Mesenchymal stem cell (in vitro differentiated cells and primary cell): ENCODE measurements at places on chromosomes 1 and 21.

DNA sequence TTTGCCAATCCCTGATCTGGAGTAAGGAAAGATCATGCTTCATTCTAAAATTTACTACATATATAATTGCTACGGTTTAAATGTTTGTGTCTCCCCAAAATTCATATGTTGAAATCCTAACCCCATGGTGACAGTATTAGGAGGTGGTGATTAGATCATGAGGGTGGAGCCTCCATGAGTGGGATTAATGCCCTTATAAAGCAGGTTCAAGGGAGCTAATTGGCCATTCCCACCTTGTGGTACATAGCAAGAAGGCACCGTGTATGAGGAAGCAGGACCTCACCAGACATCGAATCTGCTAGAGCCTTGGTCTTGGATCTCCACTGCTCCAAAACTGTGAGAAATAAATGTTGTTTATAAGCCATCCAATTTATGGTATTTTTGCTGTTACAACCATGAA lies 55.5 kb downstream of the GADD45A start:
- no peak for DNase-seq
- peaks cover 12% of the 10 kb centered on the region for H3K4me1 ChIP-seq
- no peak overlapping the region for H3K4me3 ChIP-seq

DNA sequence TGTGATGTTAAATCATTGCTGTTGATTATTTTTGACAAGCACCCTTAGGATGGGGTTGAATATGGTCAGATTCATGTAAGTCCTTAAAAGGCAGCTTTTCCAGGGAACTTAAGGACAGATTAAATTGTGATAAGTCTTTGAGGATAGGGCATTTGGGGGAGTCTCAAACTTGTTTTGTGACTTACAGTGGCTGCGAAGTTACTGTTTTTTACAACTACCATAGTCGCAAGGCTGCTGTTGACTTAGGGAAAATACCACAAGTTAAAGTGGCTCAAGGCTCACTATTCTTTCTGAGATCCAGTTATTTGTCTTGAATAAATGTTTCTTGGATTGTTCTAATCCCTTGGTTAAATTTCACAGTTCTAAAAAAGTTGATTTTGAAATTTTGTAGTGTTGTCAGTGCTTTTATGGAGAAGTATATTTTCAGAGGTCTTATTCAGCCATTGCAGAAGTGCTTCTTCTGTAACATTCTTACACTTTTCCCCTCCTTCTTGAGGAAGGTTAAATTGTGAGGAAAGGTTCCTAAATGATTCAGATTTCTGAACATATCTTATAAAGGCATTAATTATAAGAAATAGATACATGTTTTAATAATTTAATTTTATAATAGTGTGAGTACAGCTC lies 47.0 kb upstream of the MPC2 start:
- no peak overlapping the region for H3K27ac ChIP-seq
- no peak overlapping the region for H3K4me3 ChIP-seq
- no peak for DNase-seq

DNA sequence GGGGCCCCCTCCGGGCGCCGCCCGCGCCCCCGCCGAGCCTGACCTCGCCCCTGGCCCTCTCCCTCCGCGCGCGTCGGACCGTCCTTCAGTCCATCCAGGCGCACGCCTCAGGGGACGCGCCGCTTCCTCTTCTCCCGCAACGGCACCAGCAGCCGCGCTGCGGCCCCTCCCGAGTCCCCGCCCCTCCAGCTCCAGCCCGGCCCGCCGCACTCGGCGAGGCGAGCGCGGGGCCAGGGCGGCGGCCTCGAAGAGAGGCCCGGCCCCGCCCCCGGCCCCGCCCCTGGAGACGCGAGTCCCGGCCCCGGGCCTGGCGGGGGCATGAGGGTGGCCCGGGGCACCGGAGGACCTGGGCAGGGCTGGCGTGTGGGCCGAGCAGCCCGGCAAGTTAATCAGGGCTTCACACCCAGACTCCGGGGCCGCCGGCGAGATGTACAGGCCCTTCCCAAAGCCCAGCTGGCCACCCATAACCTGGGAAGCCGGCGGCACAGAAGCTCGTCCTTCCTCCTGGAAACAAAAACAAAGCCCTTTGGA lies at the start of gene IGSF3:
Gene IGSF3, minus strand, starts transcription at position 159 of the 531 bp plus-strand sequence. CDS start 1,407 bp downstream, outside the sequence.
- DNase-seq: peak; percentile 35
- peaks cover 7% of the 10 kb centered on the region for H3K4me1 ChIP-seq
- H3K27me3 ChIP-seq: peaks cover 28% of the 10 kb centered on the region

GRCh38 chr1:207004931-207005830 lies 27.4 kb downstream of the C1orf116 start:
- no peak overlapping the region for H3K27ac ChIP-seq
- peak; percentile 75 for DNase-seq
- peaks cover 10% of the 10 kb centered on the region for H3K4me1 ChIP-seq
- H3K36me3 ChIP-seq: no peaks in the 10 kb centered on the region
- H3K4me3 ChIP-seq: no peak overlapping the region

GRCh38 chr1:93005252-93005598 lies 44.0 kb upstream of the DIPK1A start:
- H3K4me3 ChIP-seq: no peak overlapping the region
- H3K27ac ChIP-seq: no peak overlapping the region
- H3K27me3 ChIP-seq: peaks cover 17% of the 10 kb centered on the region
- H3K36me3 ChIP-seq: no peaks in the 10 kb centered on the region

GRCh38 chr1:197067457-197067818 lies 378 bp upstream of the F13B start:
- H3K36me3 ChIP-seq: no peaks in the 10 kb centered on the region
- no peaks in the 10 kb centered on the region for H3K4me1 ChIP-seq
- no peak overlapping the region for H3K4me3 ChIP-seq
- H3K27me3 ChIP-seq: no peaks in the 10 kb centered on the region
- H3K27ac ChIP-seq: no peak overlapping the region

GRCh38 chr1:158101927-158102326 lies 78.8 kb upstream of the CD1D start:
- DNase-seq: peak; percentile 41
- H3K36me3 ChIP-seq: peaks cover 12% of the 10 kb centered on the region
- peaks cover 33% of the 10 kb centered on the region for H3K4me1 ChIP-seq
- no peak overlapping the region for H3K4me3 ChIP-seq

GRCh38 chr1:238241607-238242006 lies 350.9 kb upstream of the ZP4 start:
- no peak for DNase-seq
- no peaks in the 10 kb centered on the region for H3K4me1 ChIP-seq
- H3K27me3 ChIP-seq: no peaks in the 10 kb centered on the region
- H3K36me3 ChIP-seq: no peaks in the 10 kb centered on the region
- H3K27ac ChIP-seq: no peak overlapping the region

- peak; percentile 70 for DNase-seq
- peaks cover 34% of the 10 kb centered on the region for H3K36me3 ChIP-seq
- no peak overlapping the region for H3K27ac ChIP-seq
- no peaks in the 10 kb centered on the region for H3K27me3 ChIP-seq
- H3K4me1 ChIP-seq: peaks cover 21% of the 10 kb centered on the region
These were observed 10.8 kb downstream of the MINDY1 start for GRCh38 chr1:150995896-150996295.

DNA sequence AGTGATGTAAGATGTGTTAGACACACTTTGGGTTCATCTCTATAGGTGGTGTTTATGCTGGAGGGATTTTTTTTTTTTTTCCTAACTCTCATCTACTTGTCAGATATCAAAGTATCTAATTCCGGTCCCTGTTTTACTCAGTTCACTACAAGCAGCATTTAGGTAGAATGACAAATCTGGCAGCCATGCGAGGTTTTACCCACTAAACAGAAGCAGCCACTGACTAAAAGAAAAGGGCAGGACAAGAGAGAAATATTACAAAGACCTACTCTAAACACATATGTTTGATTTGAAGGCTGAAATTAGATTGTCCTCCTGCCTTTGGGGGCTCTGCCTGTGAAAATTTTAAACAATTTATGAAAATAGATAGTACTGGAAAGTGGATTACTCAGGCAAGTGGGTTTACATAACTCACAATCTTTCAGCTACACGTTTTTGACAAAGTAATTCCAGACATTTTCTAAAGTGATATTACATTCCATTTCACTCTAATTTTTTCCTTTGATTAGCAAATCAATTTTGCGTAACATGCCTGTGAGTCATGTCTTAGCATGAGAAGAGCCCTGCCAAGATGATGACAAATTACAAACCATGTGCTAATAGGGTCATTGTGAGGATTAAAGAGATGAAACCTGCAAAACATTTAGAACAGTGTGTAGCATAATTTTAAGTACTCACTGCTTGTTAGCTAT lies 172.6 kb downstream of the PLA2G4A start:
- no peak overlapping the region for H3K4me3 ChIP-seq
- H3K27me3 ChIP-seq: no peaks in the 10 kb centered on the region
- DNase-seq: peak; percentile 86

GRCh38 chr21:14557413-14557812 lies 11.3 kb upstream of the SAMSN1 start:
- no peaks in the 10 kb centered on the region for H3K4me1 ChIP-seq
- no peak overlapping the region for H3K27ac ChIP-seq
- no peaks in the 10 kb centered on the region for H3K27me3 ChIP-seq
- no peak overlapping the region for H3K4me3 ChIP-seq
- H3K36me3 ChIP-seq: no peaks in the 10 kb centered on the region
- no peak for DNase-seq

DNA sequence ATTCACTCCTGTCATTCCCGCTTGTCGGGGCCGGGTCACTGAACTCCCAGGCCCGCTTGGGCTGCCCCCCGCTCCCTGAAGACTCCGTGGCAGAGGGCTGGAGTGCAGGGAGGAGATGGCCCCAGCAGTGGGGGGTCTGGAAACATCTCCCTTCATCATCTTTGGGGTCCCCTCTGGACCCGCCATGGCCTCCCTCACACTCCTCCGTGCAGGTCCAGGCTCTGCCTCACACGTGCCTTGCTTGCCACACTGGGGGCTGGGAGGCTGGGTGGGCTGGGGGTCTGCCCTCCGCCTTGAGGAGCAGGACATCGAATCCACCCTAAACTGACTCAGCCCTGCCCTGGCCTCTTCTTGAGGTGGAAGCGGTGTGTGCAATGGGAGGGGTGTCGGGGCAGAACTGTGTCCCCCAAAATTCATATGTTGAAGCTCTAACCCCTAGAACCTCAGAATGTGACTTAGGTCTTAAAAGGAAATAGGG lies 35.2 kb downstream of the POFUT2 start:
- H3K27me3 ChIP-seq: no peaks in the 10 kb centered on the region
- no peak for DNase-seq
- no peaks in the 10 kb centered on the region for H3K36me3 ChIP-seq
- H3K27ac ChIP-seq: no peak overlapping the region

DNA sequence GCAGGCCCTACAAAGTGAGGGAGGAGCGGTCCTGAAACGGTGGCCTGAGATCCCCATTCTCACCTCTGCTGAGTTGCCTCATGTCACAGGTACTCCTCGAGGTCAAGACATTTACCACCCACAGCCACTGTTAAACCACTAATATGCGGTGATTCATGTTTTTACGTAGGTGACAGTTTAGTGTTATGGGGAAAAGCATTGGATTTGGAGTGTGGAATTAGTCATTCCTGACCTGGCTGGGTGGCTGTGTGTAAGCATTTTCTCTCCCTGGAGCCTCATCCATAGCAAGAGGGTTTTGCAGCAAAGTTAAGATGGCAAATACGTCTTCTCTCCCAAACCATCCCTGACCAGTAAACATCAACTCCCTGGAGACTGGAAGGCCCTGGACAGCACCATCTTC lies 57.8 kb upstream of the KCNJ6 start:
- H3K27ac ChIP-seq: no peak overlapping the region
- H3K36me3 ChIP-seq: no peaks in the 10 kb centered on the region
- H3K4me3 ChIP-seq: no peak overlapping the region
- H3K27me3 ChIP-seq: no peaks in the 10 kb centered on the region
- peaks cover 7% of the 10 kb centered on the region for H3K4me1 ChIP-seq

DNA sequence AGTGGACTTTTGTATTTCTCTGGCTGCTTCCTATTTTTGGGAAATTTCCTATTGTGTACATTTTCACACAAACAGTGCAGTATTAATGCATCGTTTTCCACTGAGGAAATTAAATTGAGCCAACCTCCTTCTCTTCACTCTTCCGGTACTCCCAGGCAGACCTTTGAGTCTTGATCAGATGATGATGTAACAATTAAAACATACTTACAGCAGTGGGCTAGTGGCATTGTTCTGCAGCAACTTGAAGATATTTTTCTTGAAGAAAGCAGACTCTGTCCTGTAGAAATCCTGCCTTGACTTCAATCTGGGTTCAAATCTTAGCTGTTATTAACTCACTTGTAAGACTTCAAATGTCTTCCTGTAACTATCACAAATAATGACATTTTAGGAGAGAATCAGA lies 19.0 kb upstream of the TMEM200B start:
- no peaks in the 10 kb centered on the region for H3K27me3 ChIP-seq
- H3K27ac ChIP-seq: no peak overlapping the region

DNA sequence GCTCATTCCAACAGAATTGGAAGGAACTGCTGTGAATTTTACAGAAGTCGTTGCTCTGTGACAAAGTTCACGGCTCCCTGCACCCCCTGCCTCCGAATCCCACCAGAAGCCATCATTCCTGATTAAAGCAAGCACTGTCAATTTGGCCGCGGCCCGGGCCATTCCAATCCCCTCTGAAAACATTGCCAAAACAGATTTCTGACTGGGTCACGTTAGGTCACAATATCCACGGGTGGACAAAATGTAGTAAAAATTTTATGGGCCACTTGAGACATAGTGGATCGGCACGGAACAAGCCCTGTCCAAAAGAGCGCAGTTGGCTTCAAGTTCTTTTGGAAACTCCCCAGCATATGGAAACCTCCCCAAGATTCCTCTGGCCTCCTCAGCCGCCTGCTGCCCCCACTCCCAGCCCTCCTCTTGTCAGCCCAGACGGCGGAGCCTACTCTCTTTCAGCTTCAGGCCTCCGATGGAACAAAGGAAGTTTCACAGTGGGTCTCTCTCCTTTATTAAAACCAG lies 67.2 kb upstream of the IFNAR2 start:
- no peaks in the 10 kb centered on the region for H3K4me1 ChIP-seq
- no peaks in the 10 kb centered on the region for H3K36me3 ChIP-seq
- no peak overlapping the region for H3K27ac ChIP-seq
- DNase-seq: no peak
- peaks cover 71% of the 10 kb centered on the region for H3K27me3 ChIP-seq

DNA sequence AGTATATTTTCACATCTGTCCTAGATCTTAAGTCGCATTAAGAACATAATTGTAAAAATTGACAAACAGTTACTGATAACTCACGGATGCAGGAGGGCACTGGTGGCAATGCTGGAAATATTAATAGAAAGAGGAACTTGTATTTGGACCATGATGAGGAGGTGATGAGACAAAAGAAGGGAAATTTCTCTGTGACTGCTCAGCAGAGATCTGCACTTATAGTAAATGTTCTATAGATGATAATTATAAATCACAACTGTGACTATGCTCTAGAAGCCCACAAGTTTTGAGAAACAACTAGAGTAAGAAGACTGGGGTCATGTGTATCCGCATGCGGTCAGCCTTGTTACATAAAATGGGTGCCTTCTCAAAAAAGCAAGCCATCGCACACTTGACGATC lies 8.7 kb upstream of the DUSP12 start:
- no peak overlapping the region for H3K4me3 ChIP-seq
- H3K36me3 ChIP-seq: no peaks in the 10 kb centered on the region
- H3K27me3 ChIP-seq: peaks cover 24% of the 10 kb centered on the region
- H3K27ac ChIP-seq: no peak overlapping the region
- DNase-seq: no peak

DNA sequence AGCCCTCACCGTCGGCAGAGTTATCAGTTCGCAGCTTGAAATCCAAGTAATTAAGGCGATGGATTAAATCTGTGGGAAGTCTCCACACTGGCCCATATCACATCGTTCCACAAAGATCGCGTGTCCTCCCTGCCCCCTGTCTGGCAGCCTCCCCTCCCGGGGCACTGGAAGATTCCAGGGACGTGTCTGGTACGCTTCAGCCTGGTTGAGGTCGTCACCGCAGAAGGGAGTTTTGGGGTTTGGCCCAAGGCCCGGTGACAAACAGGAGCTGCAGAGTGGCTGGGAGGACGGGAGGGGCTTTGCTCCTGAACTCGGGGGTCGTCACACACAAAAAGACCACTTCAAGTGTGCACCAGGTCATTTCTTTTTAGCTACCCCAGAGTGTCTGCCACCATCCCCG lies 51.1 kb downstream of the PRDM16 start:
- H3K36me3 ChIP-seq: no peaks in the 10 kb centered on the region
- H3K27me3 ChIP-seq: no peaks in the 10 kb centered on the region
- DNase-seq: no peak
- peaks cover 4% of the 10 kb centered on the region for H3K4me1 ChIP-seq
